Glomerular endothelial cell (primary cell): ENCODE measurements at places on chromosomes 6 and 20. TPM values are rescaled to one million over a fixed set of nuclear protein-coding genes. Genes with fewer than 3 reads are reported as not detected.

LIN28B gene
- 0.06 TPM in 1 of 2 replicates, not detected in the other for total RNA-seq

AIF1 gene
- total RNA-seq = not detected in 2 replicates

MMP24 gene
- 0.88 and 6.5 TPM in 2 replicates for total RNA-seq

SLX4IP gene
- 2.8 and 3.4 TPM in 2 replicates for total RNA-seq

SEMG1 gene
- total RNA-seq = not detected in 2 replicates

COX4I2 gene
- not detected in 2 replicates for total RNA-seq

NHLRC1 gene
- 3.6 and 3.8 TPM in 2 replicates for total RNA-seq

SLC17A9 gene
- 5.3 and 22.9 TPM in 2 replicates for total RNA-seq

RNF144B gene
- total RNA-seq = 30.3 and 33.4 TPM in 2 replicates

DST gene
- total RNA-seq = 187 and 226 TPM in 2 replicates

PGC gene
- not detected in 2 replicates for total RNA-seq

TAP2 gene
- total RNA-seq = 23.2 and 36.1 TPM in 2 replicates

TXLNB gene
- total RNA-seq = 0.73 and 0.99 TPM in 2 replicates

ESR1 gene
- total RNA-seq = not detected in 2 replicates

WFDC8 gene
- total RNA-seq = not detected in 2 replicates

PIGU gene
- 17.7 and 24.4 TPM in 2 replicates for total RNA-seq

UBD gene
- 9.2 and 52.4 TPM in 2 replicates for total RNA-seq

NKAPL gene
- 0.99 and 2.8 TPM in 2 replicates for total RNA-seq

MUCL3 gene
- total RNA-seq = not detected in 2 replicates

HLA-DRB1 gene
- 12.7 and 20.4 TPM in 2 replicates for total RNA-seq

C6orf15 gene
- not detected in 2 replicates for total RNA-seq

DNAH8 gene
- total RNA-seq = 0.06 TPM in 1 of 2 replicates, not detected in the other

ULBP3 gene
- 8.0 and 11.0 TPM in 2 replicates for total RNA-seq

CTSA gene
- total RNA-seq = 190 and 234 TPM in 2 replicates

PTPRT gene
- total RNA-seq = not detected in 2 replicates

RPP40 gene
- total RNA-seq = 6.9 and 19.8 TPM in 2 replicates

BMP5 gene
- not detected in 2 replicates for total RNA-seq
